Activated T-helper 1 cell treated with anti-CD3 and anti-CD28 coated beads, Interleukin-12 subunit alpha, Interleukin-12 subunit beta, Interleukin-2, Interleukin-4 antibody, amounts not matched to agents 30 ng/mL and 10 ng/mL and 1 ng/mL, durations not matched to agents 14 hours and 24 hours and 36 hours (primary cell): ENCODE measurements at places on chromosomes 3 and 15.

- H3K27ac ChIP-seq: no peak overlapping the region
- no peak for DNase-seq
- peaks cover 2% of the 10 kb centered on the region for H3K36me3 ChIP-seq
- H3K4me3 ChIP-seq: no peak overlapping the region
- peaks cover 5% of the 10 kb centered on the region for H3K4me1 ChIP-seq
Measured at GRCh38 chr3:15120986-15121385, 22.0 kb upstream of the RBSN start.

DNA sequence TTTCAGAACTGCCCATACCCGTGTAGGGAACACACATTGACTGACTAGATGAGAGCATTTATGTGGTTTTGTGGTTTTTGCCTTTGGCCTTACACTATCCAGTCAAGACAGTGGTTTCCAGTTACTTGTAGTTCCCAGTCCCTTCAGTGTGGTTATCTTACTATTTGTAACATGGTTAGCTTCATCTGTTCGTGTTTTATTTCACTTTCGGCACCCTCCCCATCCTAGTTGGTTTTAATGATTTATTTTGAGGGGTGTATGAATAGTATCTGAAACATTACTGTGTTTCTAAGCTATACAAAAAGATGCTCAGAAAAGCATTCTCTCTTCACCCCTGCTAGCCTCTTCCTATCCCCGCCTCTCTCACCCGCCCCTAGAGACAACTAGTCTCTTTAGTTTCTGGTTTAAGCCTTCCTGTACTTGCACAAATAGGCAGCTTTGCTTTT, 14.1 kb downstream of the LYSMD4 start:
- H3K27me3 ChIP-seq: no peaks in the 10 kb centered on the region
- DNase-seq: no peak
- peaks cover 9% of the 10 kb centered on the region for H3K36me3 ChIP-seq
- no peak overlapping the region for H3K27ac ChIP-seq

- H3K36me3 ChIP-seq: peaks cover 30% of the 10 kb centered on the region
- H3K27ac ChIP-seq: peak within 1 kb of the TSS; percentile 96
- H3K4me3 ChIP-seq: peak within 1 kb of the TSS; percentile 95
- DNase-seq: peak; percentile 53
- H3K4me1 ChIP-seq: peaks cover 49% of the 10 kb centered on the region
Measured at GRCh38 chr3:23805633-23806533, at the start of gene UBE2E1. TSS of gene UBE2E1 (plus strand) at chr3:23805955. CDS start at chr3:23807270, 1,315 bp downstream.

GRCh38 chr3:194485468-194485880, 1.3 kb downstream of the ATP13A3 start:
- peaks cover 39% of the 10 kb centered on the region for H3K36me3 ChIP-seq
- no peak for DNase-seq
- H3K4me1 ChIP-seq: peaks cover 65% of the 10 kb centered on the region
- H3K27me3 ChIP-seq: peaks cover 1% of the 10 kb centered on the region
- H3K27ac ChIP-seq: peak overlapping the region; percentile 95

GRCh38 chr3:144275005-144275404, 303.4 kb downstream of the DIPK2A start:
- no peaks in the 10 kb centered on the region for H3K36me3 ChIP-seq
- H3K27me3 ChIP-seq: peaks cover 1% of the 10 kb centered on the region
- H3K4me1 ChIP-seq: no peaks in the 10 kb centered on the region
- no peak for DNase-seq
- H3K27ac ChIP-seq: no peak overlapping the region

GRCh38 chr3:157135671-157136396, 24.1 kb downstream of the CCNL1 start:
- H3K4me1 ChIP-seq: peaks cover 67% of the 10 kb centered on the region
- H3K27me3 ChIP-seq: no peaks in the 10 kb centered on the region
- peak overlapping the region; percentile 45 for H3K4me3 ChIP-seq
- H3K27ac ChIP-seq: peak overlapping the region; percentile 35
- H3K36me3 ChIP-seq: peaks cover 18% of the 10 kb centered on the region
- no peak for DNase-seq

- no peak overlapping the region for H3K27ac ChIP-seq
- H3K27me3 ChIP-seq: no peaks in the 10 kb centered on the region
- H3K4me1 ChIP-seq: peaks cover 3% of the 10 kb centered on the region
- H3K36me3 ChIP-seq: peaks cover 18% of the 10 kb centered on the region
- no peak for DNase-seq
Measured at GRCh38 chr15:52615302-52615701, 46.5 kb upstream of the ARPP19 start.

DNA sequence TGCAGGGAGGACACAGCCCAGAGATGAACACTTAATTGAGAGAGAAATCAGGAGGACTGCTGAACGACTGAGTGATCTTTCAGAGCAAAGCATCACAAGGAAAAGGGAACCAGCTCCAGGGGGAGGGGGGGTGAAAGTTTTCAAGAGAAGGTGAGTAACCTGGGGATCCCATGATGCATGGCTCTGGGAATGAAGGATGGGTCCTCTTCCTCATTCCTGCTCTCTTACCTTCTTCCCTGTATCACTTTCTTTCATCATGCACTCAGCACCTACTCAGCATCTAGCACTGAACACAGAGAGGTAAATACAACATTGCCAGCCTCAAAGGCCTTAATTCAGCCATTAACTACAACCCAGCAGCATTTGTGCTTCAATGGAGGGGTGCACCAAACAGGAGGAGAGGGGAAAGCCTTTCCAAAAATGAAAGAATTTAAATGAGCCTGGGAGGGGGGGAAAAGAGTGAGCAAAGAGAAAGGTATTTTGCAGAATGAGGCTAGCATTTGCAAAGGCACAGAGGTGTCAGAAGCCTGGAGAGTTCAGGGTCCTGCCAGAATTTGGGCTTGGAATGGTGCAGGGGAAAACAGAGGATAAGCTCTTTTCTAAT, 427.4 kb downstream of the FOXP1 start:
- H3K36me3 ChIP-seq: peaks cover 2% of the 10 kb centered on the region
- H3K27me3 ChIP-seq: peaks cover 17% of the 10 kb centered on the region
- H3K4me3 ChIP-seq: no peak overlapping the region
- peaks cover 15% of the 10 kb centered on the region for H3K4me1 ChIP-seq
